Stimulated activated CD4-positive, alpha-beta T cell treated with anti-CD3 and anti-CD28 coated beads, Interleukin-2, amount 100 ng/mL, for 24 hours (primary cell): ENCODE measurements at places on chromosomes 16 and 17.
A peak's percentile ranks its signal among the peaks of the same experiment; 100 is the strongest.

DNA sequence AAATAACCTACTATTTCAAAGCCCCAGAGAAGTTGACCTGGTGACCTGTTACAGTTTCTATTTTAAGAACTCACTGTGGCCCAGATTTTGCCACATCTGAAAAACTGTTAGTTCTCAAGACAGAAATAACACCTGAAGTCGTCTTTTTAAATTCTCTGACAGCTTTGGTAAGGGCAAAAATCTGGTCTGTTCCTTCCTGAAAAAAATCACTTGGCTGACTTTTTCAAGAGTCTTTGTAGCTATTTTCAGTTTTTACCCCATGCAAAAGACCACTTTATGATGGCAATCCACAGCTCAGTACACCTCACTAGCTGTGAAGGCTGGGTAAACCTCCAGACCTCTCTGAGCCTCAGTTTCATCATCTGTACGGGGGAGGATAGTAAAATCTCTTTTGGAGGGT, 60.7 kb upstream of the SREBF1 start:
- DNase-seq = no peak

DNA sequence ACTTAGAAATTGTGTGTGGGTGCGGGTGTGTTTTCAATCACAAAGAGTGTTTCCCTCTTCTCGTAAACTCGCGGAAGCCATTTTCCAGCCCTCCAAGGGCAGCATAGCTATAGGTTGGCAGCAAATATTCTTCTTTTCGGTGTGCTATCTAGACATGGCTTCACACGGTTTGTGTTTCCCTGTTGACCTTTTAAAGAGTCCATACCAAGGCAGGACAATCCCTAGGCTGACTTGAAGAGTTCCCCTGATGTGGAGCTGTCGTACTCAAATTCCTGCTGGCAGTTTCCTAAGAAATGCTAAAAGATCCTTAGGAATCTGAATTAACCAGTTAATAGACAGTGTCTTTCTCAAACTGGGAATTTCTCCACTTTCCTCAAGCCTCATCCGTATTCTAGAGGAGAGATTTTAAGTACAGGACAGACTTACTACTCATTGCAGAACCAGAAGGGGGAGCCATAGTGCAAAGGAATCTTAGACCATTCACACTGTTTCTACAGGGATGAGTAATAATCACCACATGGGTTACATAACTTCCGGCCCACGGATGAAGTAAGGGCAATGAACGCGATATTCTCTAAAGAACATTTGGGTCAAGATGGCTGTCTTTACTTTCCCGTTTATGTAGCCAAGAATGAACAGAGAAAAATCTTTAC, 288.6 kb upstream of the ELAC2 start:
- DNase-seq = no peak

GRCh38 chr17:82830249-82830661, 9.6 kb downstream of the ZNF750 start:
- DNase-seq = no peak

DNA sequence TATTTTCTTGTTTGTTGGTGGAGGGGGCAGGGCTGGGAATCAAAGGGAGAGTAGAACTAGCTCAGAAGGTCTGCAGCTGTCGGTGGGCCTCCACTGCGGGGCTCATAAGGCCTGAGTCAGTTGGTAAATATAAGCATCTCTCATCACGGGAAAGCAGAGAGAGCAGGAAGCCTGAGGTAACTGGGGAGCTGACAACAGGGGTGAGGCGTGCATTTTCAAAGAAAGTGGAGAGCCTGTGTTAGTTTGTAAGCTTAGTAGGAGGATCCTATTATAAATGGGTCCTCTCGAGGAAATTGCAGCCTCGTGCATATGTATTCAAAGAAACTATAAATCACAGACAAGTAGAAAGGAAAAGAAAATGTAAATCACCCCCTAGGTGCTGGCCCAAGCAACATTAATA, 221.0 kb upstream of the CDH13 start:
- DNase-seq = no peak

- peak; percentile 42 for DNase-seq
Observed at GRCh38 chr17:44655983-44656710, at the start of gene MEIOC. Gene MEIOC (plus strand): TSS chr17:44656468. CDS start chr17:44656614, 146 bp downstream.

GRCh38 chr17:67491681-67492024, 114.6 kb downstream of the PITPNC1 start:
- DNase-seq = no peak

- no peak for DNase-seq
Observed at GRCh38 chr17:83178533-83179304, 99.3 kb downstream of the METRNL start.

DNA sequence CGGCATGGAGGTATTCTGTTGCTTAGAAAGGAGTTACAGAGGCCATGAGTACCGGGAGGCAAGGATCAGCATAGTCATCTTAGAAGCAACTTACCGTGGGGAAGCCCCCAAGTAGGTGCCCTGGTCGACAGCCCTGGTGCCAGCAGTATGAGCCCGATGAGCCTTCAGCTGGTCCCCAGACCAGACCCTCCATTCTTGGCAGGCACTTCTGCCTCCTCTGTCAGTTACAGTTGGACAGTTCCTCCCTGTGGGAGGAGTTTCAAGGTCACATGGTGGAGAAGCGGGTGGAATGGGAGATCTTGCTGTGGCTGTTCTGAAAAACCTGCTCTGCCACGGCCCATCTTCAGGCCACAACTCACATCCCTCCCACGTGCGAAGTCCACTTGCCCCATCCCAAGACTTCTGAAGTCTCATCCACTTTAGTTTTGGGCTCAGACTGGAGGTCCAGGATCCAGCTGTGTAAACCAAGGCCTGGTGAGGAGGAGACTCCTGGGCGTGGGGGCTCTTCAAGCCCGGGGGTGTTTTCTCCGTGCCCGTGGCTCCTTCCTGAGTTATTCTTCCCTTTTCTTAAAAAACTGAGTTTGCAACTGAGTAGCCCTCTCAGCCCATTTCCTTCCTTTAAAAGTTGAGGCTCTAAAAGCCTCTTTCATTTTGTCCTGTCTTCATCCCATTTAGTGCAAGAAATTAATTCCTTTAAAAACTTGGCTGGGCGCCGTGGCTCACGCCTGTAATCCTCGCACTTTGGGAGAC, 133.5 kb downstream of the SEC14L1 start:
- DNase-seq = no peak

DNA sequence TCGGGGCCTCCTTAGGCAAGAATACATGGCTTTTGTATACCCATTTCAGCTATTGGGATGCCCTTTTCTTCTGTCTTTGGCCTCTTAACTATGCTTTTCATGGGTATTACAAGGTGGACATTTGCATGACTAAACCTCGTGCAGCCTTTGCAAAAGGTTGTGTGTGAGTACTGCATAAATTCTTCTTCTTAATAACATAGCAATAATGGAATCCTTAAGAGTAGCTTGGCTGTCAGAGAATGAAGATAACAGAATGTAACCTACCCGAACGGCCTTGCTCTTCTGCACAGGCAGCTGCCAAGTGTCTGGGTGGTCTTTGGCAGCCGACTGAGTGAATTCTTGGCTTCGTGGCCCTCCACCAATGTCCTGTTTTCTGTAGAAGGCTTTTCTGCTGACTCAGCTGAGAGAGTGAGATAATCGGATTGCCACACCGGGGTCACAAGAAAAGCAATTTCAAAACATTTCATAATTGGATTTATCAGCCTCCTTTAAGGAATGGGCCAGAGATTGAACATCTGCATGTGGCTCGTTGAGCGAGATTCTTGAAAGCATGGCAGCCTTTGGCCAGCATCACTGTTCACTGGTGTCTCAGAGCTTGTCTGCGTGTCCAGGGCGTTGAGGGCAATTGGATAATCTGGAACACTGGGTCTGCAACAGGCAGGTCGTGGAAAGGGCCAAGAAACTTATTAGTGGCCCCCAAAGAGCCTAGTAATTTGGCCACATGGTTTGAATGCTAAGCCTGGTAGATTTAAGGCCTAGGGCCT, 13.4 kb downstream of the IRF8 start:
- no peak for DNase-seq

DNA sequence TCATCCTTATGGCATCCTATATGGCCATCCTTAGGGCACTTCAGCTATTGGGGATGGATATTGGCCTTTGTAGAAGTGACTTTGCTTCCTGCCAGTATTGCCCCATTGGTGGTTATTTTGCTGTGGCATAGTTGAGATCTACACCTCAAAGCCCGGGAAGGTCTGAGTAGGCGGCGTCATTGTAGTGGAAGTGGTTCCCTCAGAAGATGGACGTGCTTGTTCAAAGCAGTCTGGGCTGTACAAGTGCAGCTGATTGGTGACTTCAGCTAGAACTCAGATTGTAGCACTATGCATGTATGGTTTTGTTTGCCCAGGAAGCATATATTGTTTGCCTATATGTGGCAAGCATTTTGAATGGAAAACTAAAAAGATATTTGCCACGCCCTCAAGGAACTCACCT, 83.2 kb downstream of the TMC6 start:
- DNase-seq = no peak

DNA sequence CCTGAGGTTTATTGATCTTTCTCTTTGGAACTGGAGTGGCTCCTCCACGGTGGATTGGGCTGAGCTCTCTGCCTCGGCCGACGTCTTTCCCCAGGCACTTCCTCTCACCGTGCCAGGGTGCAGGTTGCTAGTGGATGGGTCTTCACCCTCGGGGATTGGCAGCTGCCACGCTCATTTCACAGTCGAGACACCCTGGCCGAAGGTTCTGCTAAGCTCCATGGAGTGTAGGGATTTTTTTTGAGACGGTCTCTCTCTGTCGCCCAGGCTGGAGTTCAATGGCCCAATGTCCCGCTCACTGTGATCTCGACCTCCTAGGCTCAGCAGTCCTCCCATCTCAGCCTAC, 280.8 kb downstream of the SEC14L1 start:
- no peak for DNase-seq

- no peak for DNase-seq
Observed at GRCh38 chr16:3508736-3509135, 7.9 kb downstream of the CLUAP1 start.

DNA sequence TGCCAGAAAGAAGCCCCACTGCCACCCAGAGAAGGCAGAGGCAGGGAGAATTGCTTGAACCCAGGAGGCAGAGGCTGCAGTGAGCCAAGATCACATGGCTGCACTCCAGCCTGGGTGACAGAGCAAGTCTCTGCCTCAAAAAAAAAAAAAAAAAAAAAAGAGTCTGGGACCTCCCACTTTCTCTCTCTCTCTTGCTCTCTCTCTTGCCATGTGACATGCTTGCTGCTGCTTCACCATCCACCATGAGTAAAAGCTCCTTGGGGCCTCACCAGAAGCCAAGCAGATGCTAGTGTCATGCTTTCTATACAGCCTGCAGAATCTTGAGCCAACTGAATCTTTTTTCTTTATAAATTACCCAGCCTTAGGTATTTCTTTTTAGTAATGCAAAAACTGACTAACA, 21.5 kb upstream of the SRSF1 start:
- DNase-seq = no peak

DNA sequence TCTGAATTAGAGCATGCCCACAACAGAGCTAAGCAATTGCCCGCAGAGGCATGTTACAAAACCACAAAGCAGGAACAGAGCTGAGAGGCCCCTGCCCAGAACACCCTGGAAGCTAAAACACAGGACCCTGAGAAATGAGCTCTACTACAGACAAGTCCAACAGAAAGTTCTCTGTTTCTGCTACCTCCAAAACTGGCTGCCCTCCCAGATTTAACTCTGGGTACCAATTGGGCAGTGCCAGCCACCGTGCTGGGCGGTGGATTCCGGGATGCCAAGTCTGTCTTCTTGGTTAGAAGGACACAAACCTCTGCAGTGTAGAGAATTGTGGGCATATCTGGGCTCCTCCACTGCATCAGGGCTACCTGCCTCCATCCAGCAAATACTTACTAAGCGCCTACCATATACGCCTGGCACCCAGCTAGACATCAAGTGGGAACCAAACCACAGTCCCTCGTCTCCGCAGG, 1.0 kb downstream of the CMTM4 start:
- DNase-seq = peak; percentile 4

DNA sequence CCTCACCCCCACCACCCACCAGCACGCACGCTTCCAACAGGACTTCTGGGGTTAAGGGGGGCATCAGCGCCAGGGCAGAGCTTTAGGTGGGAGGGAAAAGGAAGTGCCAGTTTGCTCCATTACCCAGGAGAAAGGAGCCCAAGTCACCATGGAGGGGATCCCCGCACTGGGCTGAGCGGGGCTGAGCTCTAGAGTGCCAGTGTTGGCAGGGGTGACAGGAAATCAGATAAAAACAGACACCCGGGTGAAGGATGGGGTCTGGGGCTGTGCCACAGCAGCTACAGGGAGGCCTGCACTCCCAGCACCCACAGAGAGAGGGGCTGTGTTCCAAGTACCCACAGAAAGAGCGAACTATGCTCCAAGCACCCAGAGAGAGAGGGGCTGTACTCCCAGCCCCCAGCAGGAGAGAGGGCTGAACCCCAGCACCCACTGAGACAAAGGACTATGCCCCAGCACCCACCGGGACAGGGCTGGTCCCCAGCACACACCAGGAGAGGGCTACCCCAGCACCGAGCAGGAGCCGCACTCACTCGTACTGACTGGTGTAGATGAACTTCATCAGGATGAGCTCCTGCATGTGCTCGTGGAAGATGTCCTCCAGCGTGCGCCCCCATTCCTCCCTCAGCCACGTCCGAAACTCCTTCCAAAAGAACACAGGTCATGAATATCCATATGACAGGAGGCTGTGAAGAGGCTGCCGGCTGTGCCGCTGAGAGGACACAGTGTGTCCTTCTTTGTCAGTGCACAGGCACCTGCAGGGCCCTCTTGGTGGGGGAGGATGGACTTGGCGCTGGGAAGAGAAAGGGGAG, 18.6 kb upstream of the C16orf95 start:
- DNase-seq = no peak

- no peak for DNase-seq
Observed at GRCh38 chr16:75382611-75383010, 50.7 kb downstream of the CFDP1 start.

GRCh38 chr17:81197409-81197795, 25.4 kb downstream of the CEP131 start:
- DNase-seq = no peak

- DNase-seq = no peak
Observed at GRCh38 chr16:56362706-56363105, 62.6 kb downstream of the AMFR start.

DNA sequence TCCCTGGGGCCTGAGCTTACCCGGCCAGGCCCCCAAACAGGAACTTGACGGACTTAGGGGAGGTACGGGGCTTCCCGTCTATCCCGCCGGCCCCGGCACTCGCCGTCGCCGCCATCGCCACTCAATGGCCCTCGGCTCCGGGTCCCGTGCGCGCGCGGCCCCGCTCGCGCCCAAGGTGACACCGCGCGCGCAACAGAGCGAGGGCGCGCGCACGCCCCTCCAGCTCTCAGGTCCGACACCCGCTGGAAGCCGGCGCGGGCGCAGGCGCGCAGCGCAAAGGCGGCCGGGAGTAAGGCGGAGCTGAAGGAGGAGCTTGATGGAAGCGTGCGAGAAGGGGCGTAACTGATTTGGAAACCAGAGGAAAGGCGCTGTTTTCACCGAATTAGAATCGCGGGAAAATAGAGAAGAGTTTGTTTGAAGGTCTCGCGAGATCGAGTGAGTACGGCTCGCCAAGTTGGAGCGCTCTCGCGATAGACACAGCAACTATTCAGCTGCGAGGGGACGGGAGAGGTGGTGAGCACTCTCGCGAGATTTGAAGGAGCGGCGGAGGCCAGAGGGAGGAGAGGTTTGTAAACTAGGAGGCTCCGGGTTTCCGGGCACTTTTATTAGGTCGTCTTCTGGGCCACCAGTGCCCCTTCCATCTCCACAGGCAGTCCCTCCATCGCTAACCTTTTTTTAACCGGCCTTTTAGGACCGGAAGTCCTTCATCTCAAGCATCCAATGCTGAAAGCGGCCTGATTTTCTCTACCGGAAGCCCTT, at the start of the genes RNF167 and SLC25A11:
RNF167 (plus strand) TSS at position 473 of the 759 bp plus-strand sequence. CDS start 642 bp downstream, outside the sequence.
SLC25A11 (minus strand) TSS at position 251 of the 759 bp plus-strand sequence; CDS start at position 115, 136 bp downstream.
- peak; percentile 95 for DNase-seq

- no peak for DNase-seq
Observed at GRCh38 chr17:46081018-46081320, 81.9 kb downstream of the STH start.
